ENCODE measurements at places on chromosomes 4 and X. TPM values are rescaled to one million over a fixed set of nuclear protein-coding genes. Genes with fewer than 3 reads are reported as not detected.

The HTRA3 gene
- total RNA-seq: not detected

The UGT2B7 gene
- total RNA-seq: 0.33 TPM

The KIF4A gene
- total RNA-seq: 18.8 TPM

- no peak for DNase-seq
These were observed 38.4 kb upstream of the ENPP6 start for GRCh38 chr4:184255871-184256642.

The CPE gene
- 19.8 TPM for total RNA-seq

GRCh38 chr4:56799161-56799759 is 22.2 kb downstream of the SPINK2 start:
- DNase-seq: no peak

The TCEAL7 gene
- total RNA-seq: 9.8 TPM

DNA sequence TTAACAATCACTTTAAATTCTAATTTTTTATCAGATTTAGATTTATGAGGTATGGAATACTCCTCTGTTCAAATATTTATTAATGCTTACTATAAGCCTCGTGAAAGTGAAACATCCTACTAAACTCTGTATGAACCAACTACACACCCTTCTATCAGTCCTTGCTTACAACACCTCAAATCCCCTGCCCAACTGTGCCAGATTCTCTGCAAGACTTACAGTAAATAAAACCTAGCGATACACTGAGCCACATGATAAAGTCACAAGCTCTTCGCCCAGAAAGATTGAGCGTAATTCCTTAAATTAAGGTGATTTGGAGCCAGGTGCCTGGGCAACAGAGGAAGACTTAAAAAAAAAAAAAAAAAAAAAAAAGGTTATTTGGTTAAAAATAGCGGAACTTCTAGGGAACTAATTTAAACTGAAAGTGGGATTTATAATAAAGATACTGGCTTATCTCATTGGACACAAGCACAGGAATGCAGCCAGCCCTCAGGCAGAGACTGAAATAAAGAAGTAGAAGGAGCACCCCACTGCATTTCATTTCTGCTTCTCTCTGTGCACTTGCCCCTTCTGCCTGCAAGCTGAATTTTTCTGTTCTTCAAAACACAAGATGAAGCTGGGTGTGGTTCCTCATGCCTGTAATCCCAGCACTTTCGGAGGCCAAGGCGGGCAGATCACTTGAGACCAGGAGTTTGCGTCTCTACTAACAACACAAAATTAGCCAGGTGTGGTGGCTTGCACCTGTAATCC is 17.5 kb upstream of the C4orf36 start:
- DNase-seq: no peak

DNA sequence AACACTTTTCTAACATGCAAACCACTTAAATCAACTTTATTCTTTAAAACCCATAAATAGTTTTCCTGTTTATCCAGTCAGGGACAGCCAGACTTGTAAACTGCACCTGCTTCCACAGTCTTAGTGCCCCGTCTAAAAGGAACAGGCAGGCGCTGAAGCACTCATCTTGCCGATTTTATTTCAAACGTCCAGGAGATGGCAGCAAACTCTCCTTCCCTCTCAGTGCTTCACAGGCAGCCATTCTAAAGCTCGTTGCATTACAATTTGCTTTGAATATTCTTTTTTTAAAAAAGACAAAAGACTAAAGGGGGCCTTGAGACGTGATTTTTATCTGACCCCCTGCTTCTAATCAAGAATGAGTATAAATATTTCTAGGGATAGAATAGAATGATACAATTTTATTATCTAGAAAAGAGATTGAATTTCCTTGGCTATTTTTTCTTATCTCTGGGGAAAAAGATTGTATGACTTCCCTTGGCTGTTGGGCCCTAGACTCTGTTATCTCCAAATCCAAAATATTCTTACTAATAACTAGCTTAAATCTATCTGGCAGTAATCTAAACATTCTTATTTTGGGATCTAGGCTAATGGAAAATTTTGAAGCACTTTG is 93.6 kb upstream of the MYOZ2 start:
- peak; percentile 68 for DNase-seq

DNA sequence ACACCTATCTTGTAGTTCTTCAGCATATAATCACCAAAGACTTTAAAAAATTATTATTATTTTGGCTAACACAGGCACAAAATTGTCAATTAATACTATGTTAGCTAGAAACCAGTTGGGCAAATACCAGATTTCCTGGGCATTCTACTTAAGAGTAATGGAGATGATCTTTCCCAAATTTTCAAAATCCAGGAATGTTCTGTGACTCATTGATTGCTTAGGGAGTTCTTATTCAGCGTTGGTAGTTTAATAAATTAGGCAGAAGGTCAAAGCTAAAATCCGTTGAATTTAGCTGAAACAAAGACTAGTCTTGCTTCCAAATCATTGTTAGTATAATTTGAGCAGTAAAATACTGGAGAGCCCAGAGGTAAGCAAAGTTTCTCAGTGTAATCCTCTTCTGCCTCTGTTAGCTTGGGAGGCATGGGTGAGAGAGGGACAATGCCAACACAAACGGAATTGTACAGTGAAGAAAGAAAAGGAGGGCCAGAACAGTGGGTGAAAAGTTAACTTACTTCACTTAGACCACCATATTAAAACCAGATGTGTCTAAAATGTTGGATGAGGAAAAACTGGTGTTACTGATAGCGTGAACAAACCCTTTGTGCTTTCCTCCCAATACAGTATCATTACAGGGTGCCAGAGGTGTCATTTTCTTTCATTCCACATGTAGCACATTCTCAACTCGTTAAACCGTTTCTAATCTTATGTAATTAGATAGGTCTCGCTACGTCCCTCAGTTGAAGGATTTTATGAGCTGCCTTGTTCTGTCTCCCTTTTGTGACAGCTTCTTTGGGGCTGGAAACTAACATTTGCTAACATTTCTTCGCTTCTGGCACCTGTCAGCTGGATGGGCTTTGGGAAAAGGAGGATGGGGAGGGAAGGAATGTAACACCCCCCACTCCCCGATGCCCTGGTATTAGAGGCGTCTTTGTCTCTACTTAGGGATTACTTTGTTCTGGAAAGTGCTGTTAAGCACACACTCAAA is 87.4 kb upstream of the CITED1 start:
- DNase-seq: no peak

The GLRA2 gene
- total RNA-seq: not detected

GRCh38 chr4:10898072-10898471 is 213.5 kb upstream of the CLNK start:
- DNase-seq: no peak

The P2RY10 gene
- not detected for total RNA-seq

- no peak for DNase-seq
These were observed 35.3 kb downstream of the KLHL5 start for GRCh38 chr4:39097290-39097689.

The CCSER1 gene
- total RNA-seq: 0.19 TPM

The CTAG2 gene
- not detected for total RNA-seq

GRCh38 chr4:121960818-121961217 is 9.0 kb upstream of the TRPC3 start:
- DNase-seq: no peak

- no peak for DNase-seq
These were observed 20.8 kb downstream of the ENOPH1 start for GRCh38 chr4:82450966-82451755.

GRCh38 chr4:22754116-22754515 is 61.4 kb downstream of the GBA3 start:
- no peak for DNase-seq

The SLC6A14 gene
- total RNA-seq: not detected

The HMGN5 gene
- 1.2 TPM for total RNA-seq

The HTATSF1 gene
- 18.2 TPM for total RNA-seq

The POU3F4 gene
- not detected for total RNA-seq

DNA sequence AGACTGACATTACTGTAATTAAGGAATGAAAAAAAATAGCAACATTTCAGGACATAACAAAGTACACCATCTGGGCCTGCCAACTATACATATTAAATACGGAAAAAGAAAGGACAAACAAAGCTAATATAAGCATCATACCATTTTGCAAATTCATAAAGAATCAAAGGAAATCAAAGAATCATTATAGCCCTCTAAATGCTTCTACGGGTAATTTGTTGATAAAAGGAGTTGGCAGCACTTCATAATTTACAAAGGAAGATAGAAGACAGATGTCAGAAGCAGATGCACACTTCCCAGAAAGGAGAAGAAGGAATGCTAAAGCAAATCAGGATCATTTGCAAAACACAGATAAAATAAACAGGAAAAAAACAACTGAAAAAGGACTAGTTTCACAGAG is 1757.3 kb downstream of the PCDH7 start:
- no peak for DNase-seq

GRCh38 chr4:111405989-111406388 is 739.3 kb upstream of the FAM241A start:
- DNase-seq: no peak

- DNase-seq: peak; percentile 59
These were observed 137.3 kb downstream of the TMEM144 start for GRCh38 chr4:158347556-158347955.

DNA sequence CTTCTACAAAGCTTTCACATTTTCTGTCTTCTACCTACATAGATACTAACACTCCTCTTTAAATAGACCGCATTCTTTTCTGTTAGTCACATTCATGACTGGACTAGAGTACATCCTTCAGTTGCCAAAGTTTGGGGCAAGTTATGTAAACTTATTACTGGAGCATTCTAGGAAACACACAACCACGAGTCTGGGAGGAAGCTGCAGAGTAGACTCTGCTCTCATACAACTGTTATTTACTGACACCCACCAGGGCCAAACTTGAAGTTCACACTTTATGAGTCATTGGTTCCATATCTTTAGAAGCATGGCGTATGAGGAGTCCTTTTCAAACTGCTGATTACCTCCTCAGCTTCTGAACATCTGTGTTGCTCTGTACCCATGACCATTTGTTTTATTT is 87.0 kb downstream of the RNF150 start:
- peak; percentile 73 for DNase-seq

The N4BP2 gene
- total RNA-seq: 5.8 TPM

DNA sequence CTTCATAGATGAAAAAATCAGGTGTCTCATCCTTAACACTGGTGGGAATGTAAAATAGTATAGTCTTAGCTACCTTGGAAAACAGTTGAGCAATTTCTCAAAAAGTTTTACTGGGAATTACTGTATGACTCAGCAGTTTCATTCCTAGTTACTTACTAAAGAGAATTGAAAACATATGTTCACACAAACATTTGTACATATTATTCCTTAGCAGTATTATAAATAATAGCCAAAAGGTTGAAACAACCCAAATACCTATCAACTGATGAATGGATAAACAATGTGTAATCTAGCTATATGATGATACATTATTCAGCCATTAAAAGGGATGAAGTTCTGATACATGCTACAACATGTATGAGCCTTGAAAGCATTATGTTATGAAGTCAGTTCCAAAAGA is 41.7 kb downstream of the RBM46 start:
- peak; percentile 67 for DNase-seq

The IL3RA gene
- not detected for total RNA-seq

- DNase-seq: no peak
These were observed 76.9 kb downstream of the RRAGB start for GRCh38 chrX:55794405-55794804.

The SSX2 gene
- total RNA-seq: not detected

DNA sequence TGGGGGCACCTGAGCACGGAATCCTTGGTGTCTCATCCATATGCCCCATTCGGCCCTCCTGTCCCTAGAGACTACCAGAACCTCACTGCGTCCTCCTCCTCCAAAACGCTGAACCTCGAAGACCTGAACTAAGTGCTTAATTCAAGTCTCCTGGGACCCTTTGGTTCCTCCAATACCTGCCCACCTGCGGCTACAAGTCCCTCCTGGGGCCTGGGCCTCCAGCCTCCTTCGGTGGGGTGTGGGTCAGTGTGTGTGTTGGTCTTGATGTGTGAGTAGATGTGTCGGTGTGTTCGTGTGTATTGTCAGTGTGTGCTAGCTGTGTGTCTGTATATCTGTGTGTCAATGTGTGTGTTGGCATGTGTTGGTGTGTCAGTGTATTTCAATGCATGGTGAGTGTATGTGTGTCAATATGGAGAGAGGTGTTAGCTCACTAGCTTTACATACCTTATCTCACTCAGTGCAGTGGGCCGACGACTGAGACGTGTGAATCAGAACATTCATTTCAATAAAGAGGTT is 2.6 kb upstream of the SEPTIN6 start:
- DNase-seq: no peak

- no peak for DNase-seq
These were observed 29.0 kb downstream of the TFDP3 start for GRCh38 chrX:133189195-133189594.

The HAUS3 gene
- total RNA-seq: 11.1 TPM

- no peak for DNase-seq
These were observed 42.5 kb downstream of the ZBTB49 start for GRCh38 chr4:4332529-4332928.

DNA sequence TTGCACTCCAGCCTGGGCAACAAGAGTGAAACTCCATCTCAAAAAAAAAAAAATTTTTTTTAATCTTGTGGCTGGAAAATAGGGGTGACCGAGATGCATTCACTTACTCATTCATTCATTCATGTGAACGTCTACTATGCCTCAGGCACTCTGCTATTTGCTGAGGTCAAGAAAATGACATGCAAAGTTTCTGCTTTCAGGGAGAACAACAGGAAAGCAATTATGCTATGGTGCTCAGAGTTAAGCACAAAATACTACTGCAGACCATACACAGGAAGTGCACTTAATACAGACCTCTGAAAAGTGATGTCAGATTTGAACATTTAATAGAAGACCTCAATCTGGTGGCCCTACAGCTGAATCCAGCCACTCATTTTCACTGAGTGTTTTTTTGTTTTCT is 59.6 kb upstream of the DUSP21 start:
- DNase-seq: peak; percentile 19

DNA sequence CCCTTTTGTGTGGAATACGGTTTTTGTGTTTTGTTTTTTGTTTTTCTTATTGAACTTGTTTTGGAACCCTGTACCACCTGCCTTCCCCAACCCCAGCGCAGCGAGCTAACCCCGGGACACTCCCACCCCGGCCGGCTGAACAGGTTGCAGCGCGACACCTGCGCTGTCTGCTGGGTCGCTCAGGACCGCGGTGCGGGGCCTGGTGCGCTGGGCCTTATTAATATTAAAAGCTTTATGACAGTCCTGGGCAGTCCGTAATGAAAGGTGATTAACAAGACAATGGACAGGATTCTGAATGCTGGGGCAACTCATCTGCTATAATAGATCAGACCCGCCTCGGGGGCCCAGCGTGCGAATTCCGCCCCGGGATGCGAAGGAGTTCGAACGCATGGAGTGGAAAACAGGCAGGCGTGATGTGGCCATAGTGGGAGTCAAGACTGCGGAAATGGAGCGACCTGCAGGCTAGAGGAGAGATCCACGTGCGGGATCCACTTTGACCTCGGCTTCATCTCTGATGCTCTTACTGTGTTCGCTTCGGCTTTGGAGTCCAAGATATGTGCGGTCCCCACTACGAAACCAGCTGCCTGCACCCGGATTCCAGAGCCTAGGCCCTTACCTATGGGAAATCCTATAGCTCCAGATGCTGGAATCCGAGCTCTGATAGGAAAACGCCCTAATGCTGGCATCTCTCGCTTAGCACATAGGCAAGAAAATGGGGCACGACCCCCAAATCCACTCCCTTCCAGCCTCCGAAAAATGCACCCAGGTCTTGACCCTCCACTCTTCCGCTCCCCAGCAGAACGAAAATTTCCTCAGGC is 69.0 kb upstream of the TMEM33 start:
- no peak for DNase-seq

Data from mammary epithelial cell (primary cell).